ENCODE measurements at places on chromosomes 2 and 18. TPM values are rescaled to one million over a fixed set of nuclear protein-coding genes. Genes with fewer than 3 reads are reported as not detected.

PDCD1 gene
- 2.0 TPM for total RNA-seq

CNNM4 gene
- total RNA-seq = 36.8 TPM

COL3A1 gene
- 180 TPM for total RNA-seq

SLC14A1 gene
- 12.4 TPM for total RNA-seq

GAD1 gene
- total RNA-seq = 0.46 TPM

CNGA3 gene
- not detected for total RNA-seq

ACVR1C gene
- 0.59 TPM for total RNA-seq

GNLY gene
- 2.3 TPM for total RNA-seq

COLEC12 gene
- 5.5 TPM for total RNA-seq

AGXT gene
- total RNA-seq = not detected

DNA sequence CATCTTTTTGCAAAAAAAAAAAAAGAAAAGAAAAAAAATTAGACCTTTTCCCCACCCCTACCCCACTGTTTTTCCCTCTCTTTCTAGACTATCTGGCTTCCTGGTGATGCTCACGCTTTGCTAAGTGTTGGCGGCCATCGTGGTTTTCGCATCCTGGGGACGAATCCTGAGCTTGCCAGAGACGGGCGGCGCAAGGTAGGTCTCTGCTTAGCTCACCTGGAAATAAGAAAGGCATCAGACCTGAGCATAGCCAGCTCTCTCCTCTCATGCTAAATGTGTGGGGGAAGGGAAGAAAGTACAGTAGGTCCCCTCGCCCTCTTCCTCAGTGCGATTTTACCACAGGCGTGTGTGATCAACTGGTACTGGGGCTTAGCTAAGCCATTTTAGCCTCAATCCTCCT, 90.5 kb downstream of the KLHL29 start:
- no peak for DNase-seq

DNA sequence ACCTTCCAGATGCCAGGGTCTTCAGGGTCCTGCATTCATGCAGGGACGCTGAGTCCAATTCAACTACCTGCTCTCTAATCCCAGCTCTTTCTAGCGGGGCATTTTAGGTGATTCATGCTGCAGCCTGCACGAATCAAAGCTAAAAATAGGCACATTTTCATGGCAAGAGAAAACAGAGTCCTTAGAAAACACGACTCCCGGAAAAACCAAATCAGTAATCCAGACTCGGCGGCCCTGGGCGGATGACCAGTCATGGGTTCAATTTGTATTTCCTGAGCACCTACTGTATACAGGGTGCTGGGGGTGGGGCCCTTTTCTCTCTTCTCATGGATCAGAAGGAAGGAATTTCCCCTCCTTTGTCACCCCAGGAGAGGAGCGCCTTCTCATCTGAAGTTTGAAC, 64.4 kb downstream of the LONRF2 start:
- peak; percentile 39 for DNase-seq

GRCh38 chr18:23864624-23865023, 149.9 kb upstream of the TTC39C start:
- DNase-seq = no peak

GRCh38 chr2:130864830-130865800, 28.4 kb downstream of the ARHGEF4 start:
- peak; percentile 74 for DNase-seq

- no peak for DNase-seq
Measured at GRCh38 chr2:134718817-134719814, at the start of gene TMEM163. Gene TMEM163, minus strand, starts transcription at chr2:134719000.

GRCh38 chr2:207530160-207531031, 634 bp downstream of the CREB1 start:
- no peak for DNase-seq

DNA sequence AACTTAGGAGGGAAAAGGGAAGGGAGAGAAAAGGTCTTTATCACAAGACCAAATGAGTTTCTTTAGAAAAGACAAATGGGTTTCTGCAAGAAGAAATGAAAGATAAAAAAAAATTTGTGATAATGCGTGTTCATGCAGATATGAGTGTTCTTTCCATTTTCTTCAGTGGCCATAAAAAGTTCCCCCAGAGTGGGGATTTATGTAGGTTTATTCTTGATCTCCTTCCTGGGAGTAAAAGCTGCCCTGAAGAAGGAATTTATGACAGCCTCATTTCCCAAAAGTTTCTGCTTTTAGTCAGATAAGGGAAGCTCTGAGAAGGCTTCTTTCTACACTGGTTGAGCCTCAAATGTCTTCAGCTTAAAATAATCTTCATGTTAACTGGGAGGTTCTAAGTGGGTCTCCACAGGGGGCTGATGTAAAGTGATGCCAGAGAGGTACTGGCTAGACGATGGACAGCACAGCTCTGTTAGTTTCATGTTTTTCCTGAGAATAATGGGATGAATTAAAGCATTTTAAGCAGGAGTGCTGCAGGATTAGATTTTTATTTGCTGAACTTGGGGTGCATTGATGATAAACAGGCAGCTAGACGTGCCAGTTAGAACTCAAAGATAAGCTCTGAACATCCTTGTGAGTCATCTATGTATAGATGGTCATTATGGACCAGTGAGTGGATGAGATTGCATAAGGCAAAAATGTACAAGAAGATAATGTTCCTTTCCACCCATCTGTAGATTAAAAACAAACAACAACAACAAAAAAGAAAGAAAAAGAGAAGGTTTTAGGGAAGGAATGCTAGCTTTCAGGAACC, 99.4 kb upstream of the MSH2 start:
- DNase-seq = no peak

GRCh38 chr2:141109633-141110032, 1021.2 kb downstream of the LRP1B start:
- DNase-seq = no peak

DNA sequence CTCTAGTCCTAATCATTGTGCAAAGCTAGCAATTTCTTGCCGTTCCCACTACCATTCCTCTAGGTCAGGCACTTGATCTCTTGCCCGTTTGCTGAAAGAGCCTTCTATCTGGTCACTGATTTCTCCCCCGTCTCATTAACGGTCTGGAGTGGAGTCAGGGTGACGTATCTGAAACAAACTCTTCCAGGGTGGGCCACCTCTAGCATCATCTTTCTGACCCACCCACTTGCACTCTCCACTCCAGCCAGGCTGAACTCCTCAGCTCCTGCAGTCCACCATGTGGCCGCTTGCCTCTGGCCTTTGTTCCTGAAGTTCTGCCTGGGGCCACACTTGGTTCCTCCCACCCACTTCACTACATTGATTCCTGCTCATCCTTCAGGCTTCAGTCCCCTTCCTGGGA, 13.3 kb downstream of the BCL2 start:
- no peak for DNase-seq

GRCh38 chr18:25137197-25137472, 214.8 kb downstream of the ZNF521 start:
- DNase-seq = no peak

DNA sequence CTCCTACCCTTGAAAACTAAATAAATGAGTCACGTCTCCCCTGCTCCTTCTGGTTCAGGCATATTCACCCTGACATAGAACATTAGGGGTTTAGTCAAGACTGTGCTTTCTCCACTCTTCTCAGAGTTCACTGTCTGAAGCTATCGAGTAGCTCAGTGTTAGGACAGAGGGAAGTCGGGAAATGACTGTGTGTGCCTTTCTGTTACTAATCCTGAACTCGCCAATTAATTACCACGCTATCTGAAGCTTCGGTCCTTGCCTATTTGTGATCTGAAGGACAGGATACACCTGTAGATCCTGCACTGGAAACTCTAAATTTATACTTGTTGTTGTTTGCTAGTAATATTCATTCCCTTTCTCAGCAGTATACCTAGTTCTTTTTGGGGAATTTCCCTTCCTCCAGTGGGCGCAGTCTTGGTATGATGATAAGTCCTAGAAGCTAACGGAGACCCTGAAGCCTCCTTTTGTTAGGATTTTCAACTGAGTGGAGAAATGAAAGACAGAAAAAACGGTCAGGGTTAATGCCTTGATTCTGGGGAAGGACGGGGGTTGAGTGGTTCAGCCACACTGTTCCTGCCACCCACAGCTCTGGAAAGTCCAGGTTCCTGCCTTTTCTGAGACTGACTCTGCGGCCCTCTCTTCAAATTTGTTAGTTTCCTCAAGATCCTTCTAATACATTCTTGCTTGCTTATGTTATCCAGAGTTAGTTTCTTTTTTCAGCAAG, 218.0 kb downstream of the DLGAP1 start:
- no peak for DNase-seq

- no peak for DNase-seq
Measured at GRCh38 chr2:216849987-216850386, 9.9 kb downstream of the TNP1 start.

DNA sequence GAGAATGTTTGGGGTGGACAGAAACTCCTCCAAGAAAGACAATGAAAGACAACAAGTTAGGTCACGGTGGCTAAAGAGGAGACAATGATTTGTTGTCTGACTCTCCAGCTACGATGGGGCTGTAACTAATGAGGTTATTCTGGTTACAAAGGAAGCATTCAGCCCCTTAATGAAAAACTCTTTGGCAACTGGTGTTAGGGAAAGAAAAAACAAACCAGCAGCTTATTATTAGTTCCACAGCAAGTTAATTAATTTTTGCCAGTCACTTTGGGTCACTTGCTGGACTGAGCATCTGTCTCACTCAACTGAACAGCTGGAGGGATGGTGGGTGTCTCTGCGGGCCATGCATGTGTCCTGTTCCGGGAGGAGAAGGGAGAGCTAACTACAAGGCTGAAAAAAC, 263.7 kb downstream of the ALK start:
- no peak for DNase-seq

GRCh38 chr2:174499371-174499770, 12.5 kb upstream of the GPR155 start:
- no peak for DNase-seq

GRCh38 chr2:238644095-238645081, 203.5 kb upstream of the TWIST2 start:
- no peak for DNase-seq

- no peak for DNase-seq
Measured at GRCh38 chr2:195003881-195004471, 653.0 kb upstream of the SLC39A10 start.

GRCh38 chr18:29171892-29172755, 995.2 kb upstream of the CDH2 start:
- DNase-seq = no peak

DNA sequence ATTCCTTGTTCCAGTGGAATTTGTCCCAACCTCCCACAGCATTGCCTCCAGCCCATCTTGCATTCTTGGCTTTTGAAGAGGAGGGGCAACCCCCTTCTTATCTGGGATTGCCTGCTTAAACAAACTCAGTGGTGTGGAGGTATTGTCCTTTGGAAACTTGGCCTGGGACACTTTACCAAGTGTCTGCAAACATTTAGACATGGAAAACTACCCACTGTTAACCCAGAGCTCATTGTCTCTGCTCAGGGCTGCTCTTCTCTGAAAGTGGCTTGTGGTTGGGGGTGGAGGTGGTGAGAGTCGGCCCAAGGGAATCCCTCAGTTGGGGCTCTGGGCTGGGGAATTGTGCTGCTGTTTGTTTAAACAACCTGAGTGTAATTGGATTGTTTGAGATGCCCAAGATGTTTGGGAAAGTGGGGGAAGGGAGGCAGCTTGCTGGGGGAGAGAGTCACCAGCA, 178.3 kb upstream of the GATA6 start:
- DNase-seq = no peak

DNA sequence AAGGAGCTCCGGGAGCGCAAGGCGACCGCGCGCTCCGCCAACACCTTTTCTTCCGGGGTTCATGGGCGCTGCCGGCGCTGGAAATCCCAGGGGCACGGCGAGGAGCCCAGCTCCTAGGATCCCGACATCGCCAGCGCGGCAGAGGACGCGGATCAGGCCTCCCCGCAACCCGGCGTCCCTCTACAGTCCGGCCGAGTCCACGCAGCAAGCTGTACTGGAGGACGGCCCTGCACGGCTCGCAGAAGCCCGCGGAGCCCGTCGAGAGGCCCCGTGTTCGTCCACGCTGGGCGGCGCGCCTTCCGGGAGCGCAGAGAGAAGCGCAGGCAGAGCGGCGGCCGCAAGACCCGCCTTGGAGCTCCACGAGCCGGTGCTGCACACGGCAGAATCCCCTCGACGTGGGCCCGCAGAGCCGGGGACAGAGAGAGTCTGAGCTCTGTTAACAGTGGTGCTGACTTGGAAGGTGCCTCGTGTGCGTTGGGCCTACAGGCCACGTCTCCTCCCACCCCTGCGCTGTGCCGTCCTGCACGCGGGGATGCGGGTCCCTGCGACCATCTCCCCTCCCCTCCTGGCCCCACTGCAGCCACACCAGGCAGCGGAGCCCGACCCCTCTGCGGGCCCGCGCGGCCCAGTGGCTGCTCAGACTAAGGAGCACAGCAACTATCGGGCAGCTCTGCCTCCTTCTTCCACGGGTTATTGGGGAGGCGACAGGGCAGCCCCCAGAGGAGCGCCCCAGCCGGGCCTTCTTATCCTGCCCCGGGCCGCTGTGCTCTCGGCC, 28.1 kb upstream of the PTPN2 start:
- no peak for DNase-seq

DNA sequence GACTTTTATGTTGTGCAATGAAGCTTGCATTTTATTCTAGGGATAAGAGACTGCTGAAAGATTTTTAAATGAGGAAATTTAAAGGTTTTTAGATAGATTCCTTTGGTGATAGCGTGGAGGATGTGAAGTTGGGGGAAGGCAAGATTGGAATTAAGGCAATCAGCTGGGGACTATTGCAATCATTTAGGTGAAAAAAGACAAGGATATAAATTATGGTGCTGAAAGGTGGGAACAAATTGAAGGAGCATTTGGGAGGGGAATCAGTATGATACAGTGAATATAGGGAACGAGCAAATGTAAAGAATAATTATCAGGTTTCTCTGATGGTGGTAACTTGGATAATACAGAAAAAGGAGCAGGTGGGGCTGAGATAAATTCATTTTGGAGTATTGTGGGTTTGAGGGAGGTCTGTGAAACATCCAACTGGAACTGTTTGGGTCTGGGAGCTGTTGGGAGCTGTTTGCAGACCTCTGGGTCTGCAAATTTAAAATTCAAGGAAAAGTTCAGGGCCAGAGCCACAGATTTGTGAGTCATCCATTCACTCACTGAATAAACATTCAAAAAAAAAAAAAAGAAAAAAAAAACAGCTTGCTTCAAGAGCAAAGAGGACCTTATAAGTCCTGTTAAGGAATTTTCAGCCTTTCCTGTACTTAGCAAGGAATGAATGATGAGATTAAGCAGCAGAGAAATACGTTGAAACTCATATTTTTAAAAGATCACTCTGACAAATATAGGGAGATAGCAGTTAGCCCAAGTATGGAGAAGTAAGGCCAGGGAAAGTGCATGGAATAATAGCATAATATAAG, 257.5 kb upstream of the FN1 start:
- DNase-seq = no peak
